ENCODE measurements at places on chromosomes 5 and 9.
A peak's percentile ranks its signal among the peaks of the same experiment; 100 is the strongest.

- no peak overlapping the region for H3K4me3 ChIP-seq
- no peak overlapping the region for H3K27ac ChIP-seq
- DNase-seq: no peak
- no peaks in the 10 kb centered on the region for H3K4me1 ChIP-seq
- no peaks in the 10 kb centered on the region for H3K27me3 ChIP-seq
- no peaks in the 10 kb centered on the region for H3K36me3 ChIP-seq
Measured at GRCh38 chr9:93260263-93261066, 76.5 kb downstream of the WNK2 start.

GRCh38 chr5:96569332-96569731 lies 92.8 kb upstream of the CAST start:
- H3K27me3 ChIP-seq: no peaks in the 10 kb centered on the region
- no peak for DNase-seq
- H3K27ac ChIP-seq: no peak overlapping the region
- no peaks in the 10 kb centered on the region for H3K36me3 ChIP-seq
- H3K4me3 ChIP-seq: no peak overlapping the region

DNA sequence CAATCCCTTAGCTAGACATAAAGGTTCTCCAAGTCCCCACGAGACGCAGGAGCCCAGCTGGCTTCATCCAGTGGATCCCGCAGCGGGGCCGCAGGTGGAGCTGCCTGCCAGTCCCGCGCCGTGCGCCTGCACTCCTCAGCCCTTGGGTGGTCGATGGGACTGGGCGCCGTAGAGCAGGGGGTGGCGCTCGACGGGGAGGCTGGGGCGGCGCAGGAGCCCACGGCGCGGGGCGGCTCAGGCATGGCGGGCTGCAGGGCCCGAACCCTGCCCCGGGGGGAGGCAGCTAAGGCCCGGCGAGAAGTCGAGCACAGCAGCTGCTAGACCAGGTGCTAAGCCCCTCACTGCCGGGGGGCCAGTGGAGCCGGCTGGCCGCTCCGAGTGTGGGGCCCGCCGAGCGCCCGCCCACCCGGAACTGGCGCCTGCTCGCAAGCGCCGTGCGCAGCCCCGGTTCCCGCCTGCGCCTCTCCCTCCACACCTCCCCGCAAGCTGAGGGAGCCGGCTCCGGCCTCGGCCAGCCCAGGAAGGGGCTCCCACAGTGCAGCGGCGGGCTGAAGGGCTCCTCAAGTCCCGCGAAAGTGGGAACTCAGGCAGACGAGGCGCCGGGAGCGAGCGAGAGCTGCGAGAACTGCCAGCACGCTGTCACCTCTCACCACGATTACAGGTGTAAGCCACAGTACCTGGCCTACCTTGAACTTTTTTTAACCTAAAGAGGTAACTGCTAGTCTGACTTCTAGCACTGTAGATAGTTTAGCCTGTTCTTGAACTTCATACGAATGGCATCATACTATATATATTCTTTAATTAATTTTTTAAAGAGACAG lies 35.5 kb downstream of the PTGS1 start:
- no peaks in the 10 kb centered on the region for H3K4me1 ChIP-seq
- DNase-seq: no peak
- peaks cover 3% of the 10 kb centered on the region for H3K27me3 ChIP-seq
- no peak overlapping the region for H3K4me3 ChIP-seq
- no peaks in the 10 kb centered on the region for H3K36me3 ChIP-seq

- H3K36me3 ChIP-seq: peaks cover 51% of the 10 kb centered on the region
- H3K27ac ChIP-seq: no peak overlapping the region
- H3K27me3 ChIP-seq: no peaks in the 10 kb centered on the region
- no peak for DNase-seq
Measured at GRCh38 chr9:34098307-34098706, 28.2 kb downstream of the DCAF12 start.

- no peak overlapping the region for H3K4me3 ChIP-seq
- peaks cover 30% of the 10 kb centered on the region for H3K4me1 ChIP-seq
- DNase-seq: no peak
- no peaks in the 10 kb centered on the region for H3K27me3 ChIP-seq
Measured at GRCh38 chr9:135214706-135215105, 127.2 kb downstream of the OLFM1 start.

- DNase-seq: no peak
- no peaks in the 10 kb centered on the region for H3K36me3 ChIP-seq
- no peak overlapping the region for H3K27ac ChIP-seq
- H3K4me1 ChIP-seq: no peaks in the 10 kb centered on the region
- no peaks in the 10 kb centered on the region for H3K27me3 ChIP-seq
Measured at GRCh38 chr5:143147902-143148301, 255.6 kb downstream of the NR3C1 start.

DNA sequence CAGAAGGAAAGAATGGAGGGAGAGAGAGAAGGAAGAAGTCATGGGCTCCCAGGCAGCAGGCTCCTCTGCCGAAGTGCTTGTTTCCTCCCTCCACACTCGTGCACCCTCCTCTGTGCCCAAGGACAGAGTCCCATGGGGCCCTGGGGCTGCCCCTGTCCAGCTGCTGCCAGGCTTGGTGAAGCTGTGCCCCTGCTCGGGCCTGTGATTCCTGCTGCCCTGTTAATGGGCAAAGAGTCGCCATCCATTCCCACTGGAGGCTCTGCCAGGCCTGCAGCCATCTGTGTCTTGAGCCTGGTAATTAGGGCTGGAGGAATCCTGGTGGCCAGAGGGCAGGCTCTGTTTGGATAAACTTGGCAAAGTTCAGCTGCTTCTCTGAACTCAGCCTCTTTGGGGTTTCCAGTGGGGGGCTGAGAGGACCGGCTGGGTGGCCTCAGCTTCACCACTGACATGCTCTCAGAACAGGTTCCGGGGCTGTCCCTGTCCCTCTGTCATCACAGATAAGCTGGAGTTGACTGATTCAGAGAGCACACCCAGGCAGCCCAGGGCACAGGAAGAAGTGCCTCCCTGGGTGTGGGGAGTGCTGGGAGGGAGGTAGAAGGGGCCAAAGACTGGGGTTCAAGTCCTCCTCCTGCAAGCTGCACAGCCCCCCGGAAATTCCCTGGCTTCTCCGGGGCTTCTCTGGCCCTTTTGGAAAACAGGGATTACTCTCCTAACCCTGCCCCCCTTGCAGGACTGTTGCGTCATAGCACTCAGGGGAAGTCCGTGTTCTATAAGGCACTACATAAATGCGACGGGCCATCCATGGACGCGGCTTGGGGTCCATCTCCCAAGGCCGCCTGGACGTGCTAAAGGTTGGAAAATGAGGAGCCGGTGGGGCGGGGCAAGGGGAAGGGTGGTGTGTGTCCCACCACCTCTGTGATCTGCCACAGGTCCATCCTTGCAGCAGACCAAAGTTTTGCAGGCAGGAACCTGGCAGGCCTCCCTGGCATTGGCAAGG lies 154.8 kb downstream of the PAX5 start:
- H3K36me3 ChIP-seq: no peaks in the 10 kb centered on the region
- H3K27ac ChIP-seq: no peak overlapping the region
- DNase-seq: no peak
- no peak overlapping the region for H3K4me3 ChIP-seq

DNA sequence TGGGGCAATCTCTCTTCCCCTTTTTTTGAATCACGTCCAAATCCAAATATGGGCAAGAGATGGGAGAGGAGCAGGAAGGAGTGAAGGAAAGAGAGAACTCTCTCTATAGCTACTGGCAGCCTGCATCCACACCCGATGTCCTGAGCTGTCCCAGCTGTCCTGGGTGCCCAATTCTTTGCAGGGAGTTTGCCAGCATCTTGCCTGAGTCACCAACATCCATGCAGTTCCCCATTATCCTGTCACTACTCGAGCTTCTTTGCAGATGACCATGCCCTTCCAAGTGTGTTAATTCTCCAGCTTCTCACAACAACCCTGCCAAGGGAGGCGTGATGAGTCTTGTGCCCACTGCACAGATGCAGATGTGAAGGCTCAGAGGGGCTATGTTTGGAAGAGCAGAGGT lies 127.1 kb downstream of the NSG2 start:
- H3K36me3 ChIP-seq: no peaks in the 10 kb centered on the region
- no peak overlapping the region for H3K4me3 ChIP-seq
- H3K4me1 ChIP-seq: no peaks in the 10 kb centered on the region
- no peaks in the 10 kb centered on the region for H3K27me3 ChIP-seq
- DNase-seq: no peak

- no peak for DNase-seq
- H3K4me1 ChIP-seq: no peaks in the 10 kb centered on the region
- no peak overlapping the region for H3K27ac ChIP-seq
- H3K27me3 ChIP-seq: no peaks in the 10 kb centered on the region
Measured at GRCh38 chr5:50564079-50564478, 102.4 kb upstream of the PARP8 start.

DNA sequence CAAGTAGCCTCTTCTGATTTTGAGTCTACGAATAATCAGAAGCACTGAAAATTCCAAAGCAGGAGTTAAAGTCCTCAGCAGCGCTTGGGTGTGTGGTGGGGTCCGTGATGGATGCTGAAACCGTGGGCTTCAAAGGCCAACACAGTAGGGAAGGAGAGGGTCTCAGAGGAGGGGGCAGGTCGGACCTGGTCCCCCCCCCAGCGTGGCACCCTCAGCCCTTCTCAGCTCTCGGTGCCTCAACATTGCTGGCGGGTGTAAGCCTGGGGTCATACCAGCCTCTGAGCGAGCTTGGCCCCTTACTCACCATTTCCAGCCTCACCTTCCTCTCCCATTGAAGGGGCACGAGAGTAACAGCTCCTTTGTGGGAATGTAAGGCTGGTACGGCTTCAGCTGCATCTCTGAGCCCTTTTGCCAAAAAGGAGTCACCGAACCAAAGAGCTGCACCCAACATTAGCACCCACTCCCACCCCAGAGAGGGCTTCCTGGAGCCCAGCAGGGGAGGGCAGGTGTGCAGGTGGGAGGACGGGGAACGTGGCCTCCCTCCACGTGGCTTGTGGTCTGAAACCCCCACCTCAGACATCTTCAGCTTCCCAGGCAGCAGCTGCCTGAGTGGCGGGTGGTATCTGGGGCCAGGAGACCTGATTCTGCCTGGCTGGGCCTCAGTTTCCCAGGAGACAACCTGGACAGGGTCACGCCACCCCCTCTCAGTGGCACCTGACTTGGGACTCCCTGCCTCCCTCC lies 6.7 kb upstream of the LCN1 start:
- H3K4me3 ChIP-seq: no peak overlapping the region
- no peak for DNase-seq
- no peaks in the 10 kb centered on the region for H3K4me1 ChIP-seq
- no peaks in the 10 kb centered on the region for H3K27me3 ChIP-seq

GRCh38 chr9:2419347-2419746 lies 202.2 kb upstream of the VLDLR start:
- H3K4me3 ChIP-seq: no peak overlapping the region
- no peak for DNase-seq
- no peaks in the 10 kb centered on the region for H3K36me3 ChIP-seq
- H3K4me1 ChIP-seq: peaks cover 17% of the 10 kb centered on the region
- no peak overlapping the region for H3K27ac ChIP-seq

- DNase-seq: peak; percentile 81
- H3K27me3 ChIP-seq: no peaks in the 10 kb centered on the region
- H3K4me1 ChIP-seq: peaks cover 41% of the 10 kb centered on the region
- no peaks in the 10 kb centered on the region for H3K36me3 ChIP-seq
- peak overlapping the region; percentile 62 for H3K27ac ChIP-seq
Measured at GRCh38 chr9:133115604-133116345, 5.3 kb downstream of the RALGDS start.

DNA sequence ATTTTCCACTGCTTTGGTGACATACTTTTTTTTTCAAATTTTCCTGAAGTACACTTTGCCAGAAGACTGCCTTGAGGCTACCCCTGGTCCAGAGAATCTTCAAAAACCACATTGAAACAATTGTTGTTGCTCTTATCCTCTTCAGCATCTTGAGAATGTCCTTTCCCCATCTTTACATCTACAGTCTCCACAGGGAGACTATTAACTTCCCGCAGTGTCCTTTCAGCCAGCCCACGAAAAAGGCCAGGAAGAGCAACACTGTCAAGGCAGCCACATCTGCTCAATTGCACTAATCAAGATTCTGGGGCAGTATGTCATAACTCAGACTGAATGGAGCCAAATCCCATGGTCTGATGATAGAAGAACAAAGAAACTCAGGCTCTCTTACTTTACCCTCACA lies 148.3 kb downstream of the ENC1 start:
- H3K27me3 ChIP-seq: no peaks in the 10 kb centered on the region
- no peak overlapping the region for H3K4me3 ChIP-seq
- no peak overlapping the region for H3K27ac ChIP-seq
- peak; percentile 17 for DNase-seq

- peak; percentile 22 for DNase-seq
- H3K27ac ChIP-seq: no peak overlapping the region
- no peaks in the 10 kb centered on the region for H3K4me1 ChIP-seq
- H3K27me3 ChIP-seq: no peaks in the 10 kb centered on the region
- H3K36me3 ChIP-seq: no peaks in the 10 kb centered on the region
Measured at GRCh38 chr5:81207009-81207408, 26.1 kb upstream of the CKMT2 start.

DNA sequence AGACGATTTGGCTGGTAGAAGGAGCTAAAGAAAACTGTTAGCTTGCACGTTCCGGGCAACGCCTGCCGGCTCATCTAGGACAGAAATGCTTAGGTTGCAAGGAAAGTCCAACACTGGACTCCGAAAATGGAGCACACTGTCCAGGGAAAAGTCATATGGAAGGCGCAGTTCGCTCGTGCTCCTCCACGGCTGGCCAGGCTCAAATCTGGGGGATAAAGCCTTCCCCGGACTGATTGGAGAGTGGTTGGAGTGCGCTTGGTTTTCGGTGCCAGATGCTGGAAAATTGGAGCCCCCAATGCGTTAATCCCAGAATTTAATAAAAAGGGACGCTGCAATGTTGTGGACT lies 955 bp downstream of the CDH6 start:
- peak; percentile 6 for DNase-seq
- H3K27me3 ChIP-seq: peaks cover 10% of the 10 kb centered on the region
- peaks cover 11% of the 10 kb centered on the region for H3K4me1 ChIP-seq
- H3K4me3 ChIP-seq: peak overlapping the region; percentile 59

DNA sequence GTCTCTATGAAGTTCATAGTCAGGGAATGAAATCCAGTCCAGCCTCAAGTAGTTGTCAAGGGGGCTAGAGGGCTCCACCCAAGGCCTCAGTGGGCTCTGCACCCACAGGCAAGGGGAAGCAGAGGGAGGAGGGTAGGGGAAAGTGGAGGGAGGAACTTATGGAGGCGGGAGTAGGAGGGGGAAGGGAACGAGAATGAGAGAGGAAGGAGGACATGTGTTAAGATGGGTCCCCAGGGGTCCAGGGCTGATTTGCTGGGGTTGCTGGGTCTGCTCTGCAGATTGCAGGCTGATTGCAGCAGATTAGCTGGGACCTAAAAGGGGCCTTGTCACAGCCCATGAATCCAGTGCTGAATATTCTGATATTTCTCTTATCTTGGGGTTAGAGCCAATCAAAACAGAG lies 166.9 kb upstream of the IL12B start:
- peaks cover 7% of the 10 kb centered on the region for H3K27me3 ChIP-seq
- DNase-seq: no peak
- no peak overlapping the region for H3K27ac ChIP-seq
- H3K36me3 ChIP-seq: no peaks in the 10 kb centered on the region
- no peak overlapping the region for H3K4me3 ChIP-seq

DNA sequence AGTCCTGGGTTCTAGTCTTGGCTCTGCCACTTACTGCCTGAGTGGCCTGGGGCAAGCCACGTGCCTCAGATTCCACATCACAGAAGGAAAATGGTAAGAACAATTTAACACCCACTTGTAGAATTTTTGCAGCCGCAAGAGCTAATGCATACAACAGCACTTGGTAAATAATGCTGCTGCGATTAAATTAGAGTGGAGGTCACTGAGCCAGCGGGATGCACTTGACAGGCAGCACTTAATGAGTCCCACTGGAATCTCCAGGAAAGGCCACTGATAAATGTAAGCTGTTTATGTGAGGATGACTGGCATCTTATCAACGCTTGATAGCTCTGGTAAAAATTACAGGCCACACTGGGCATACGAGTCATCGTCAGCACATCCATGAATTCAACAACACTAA lies 59.4 kb upstream of the UBTD2 start:
- no peak overlapping the region for H3K27ac ChIP-seq
- H3K27me3 ChIP-seq: no peaks in the 10 kb centered on the region
- no peaks in the 10 kb centered on the region for H3K36me3 ChIP-seq

Data from A673 (cell line).